Liver (tissue), 10 donors: ENCODE measurements at places on chromosomes 4 and X. TPM values are rescaled to one million over a fixed set of nuclear protein-coding genes. Genes with fewer than 3 reads are reported as not detected.

The SLC34A2 gene
- 0.53 TPM for polyA plus RNA-seq

The H2BW2 gene
- not detected for polyA plus RNA-seq

The FATE1 gene
- polyA plus RNA-seq = not detected

The LDB2 gene
- polyA plus RNA-seq = 7.4 TPM

The FAM47E gene
- 2.5 TPM for polyA plus RNA-seq

The CT45A10 gene
- polyA plus RNA-seq = not detected

The SRPX2 gene
- 6.8 TPM for polyA plus RNA-seq

The AWAT2 gene
- polyA plus RNA-seq = not detected

The ZNF518B gene
- 1.4 TPM for polyA plus RNA-seq

The F9 gene
- 329 TPM for polyA plus RNA-seq
